ENCODE measurements at places on chromosomes 13 and 19.

DNA sequence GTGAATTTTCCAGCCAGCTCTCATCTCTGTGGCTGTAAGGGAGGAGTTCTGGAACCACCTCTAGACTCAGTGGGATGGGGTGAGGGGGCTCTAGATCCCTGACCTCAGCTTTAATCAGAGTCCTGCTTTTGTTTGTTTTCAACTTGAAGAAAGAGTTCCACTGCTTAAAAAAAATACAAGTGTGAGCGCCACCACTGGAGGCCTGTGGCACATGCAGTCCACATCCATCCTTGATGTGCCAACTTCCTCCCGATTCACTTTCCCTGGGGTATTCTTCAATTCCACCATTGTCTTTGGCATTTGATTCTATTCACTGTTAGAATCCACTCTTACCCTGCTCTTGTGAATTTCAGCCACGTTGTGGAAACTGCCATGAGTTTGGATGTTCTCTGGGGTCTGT is 62.4 kb upstream of the GJB6 start:
- no peak overlapping the region for H3K27ac ChIP-seq
- DNase-seq = no peak
- no peaks in the 10 kb centered on the region for H3K36me3 ChIP-seq
- H3K4me1 ChIP-seq = no peaks in the 10 kb centered on the region

GRCh38 chr13:47120282-47120681 is 223.4 kb upstream of the HTR2A start:
- H3K27ac ChIP-seq = no peak overlapping the region
- H3K4me3 ChIP-seq = no peak overlapping the region
- no peaks in the 10 kb centered on the region for H3K36me3 ChIP-seq
- H3K4me1 ChIP-seq = no peaks in the 10 kb centered on the region

DNA sequence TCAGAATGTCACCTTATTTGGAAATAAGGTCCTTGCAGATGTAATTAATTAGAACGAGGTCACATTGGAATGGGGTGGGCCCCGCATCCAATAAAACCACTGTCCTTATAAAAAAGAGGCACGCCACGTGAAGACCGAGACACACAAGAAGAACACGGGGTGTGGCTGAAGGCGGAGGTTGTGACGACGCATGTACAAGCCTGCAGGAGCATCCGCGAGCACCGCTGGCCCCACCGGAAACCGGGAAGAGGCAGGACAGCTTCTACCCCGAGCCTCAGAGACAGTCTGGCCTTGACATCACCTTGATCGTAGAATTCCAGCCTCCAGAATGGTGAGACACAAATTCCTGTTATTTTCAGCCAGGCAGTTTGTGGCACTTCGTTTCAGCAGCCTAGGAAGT is 177.9 kb downstream of the COL4A1 start:
- H3K27ac ChIP-seq = no peak overlapping the region
- DNase-seq = no peak
- no peak overlapping the region for H3K4me3 ChIP-seq
- H3K4me1 ChIP-seq = peaks cover 5% of the 10 kb centered on the region
- no peaks in the 10 kb centered on the region for H3K27me3 ChIP-seq
- H3K36me3 ChIP-seq = no peaks in the 10 kb centered on the region

DNA sequence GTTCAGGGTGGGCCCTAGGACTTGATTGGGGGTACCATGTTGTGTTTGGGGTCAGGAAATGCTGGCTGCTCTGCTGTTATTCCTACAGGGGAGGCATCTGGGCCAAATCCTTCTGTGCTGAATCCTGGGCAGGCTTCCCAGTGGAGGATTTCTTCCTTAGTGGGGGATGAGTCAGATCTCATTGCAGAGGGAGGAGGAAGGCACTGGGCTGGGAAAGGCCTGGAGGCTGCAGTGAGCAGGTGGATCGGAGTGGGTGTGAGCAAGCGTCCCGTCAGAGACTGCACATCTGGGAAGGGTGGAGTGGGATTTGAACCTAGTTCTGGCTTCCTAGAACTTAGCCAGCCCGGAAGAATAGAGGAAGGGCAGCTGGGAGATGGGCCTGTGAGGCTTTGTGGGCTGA is 11.5 kb downstream of the CCDC124 start:
- H3K27ac ChIP-seq = no peak overlapping the region
- H3K36me3 ChIP-seq = no peaks in the 10 kb centered on the region
- no peak for DNase-seq
- peaks cover 8% of the 10 kb centered on the region for H3K27me3 ChIP-seq
- H3K4me3 ChIP-seq = no peak overlapping the region
- peaks cover 13% of the 10 kb centered on the region for H3K4me1 ChIP-seq

GRCh38 chr19:3413796-3414327 is 47.5 kb downstream of the NFIC start:
- H3K4me3 ChIP-seq = no peak overlapping the region
- H3K4me1 ChIP-seq = peaks cover 19% of the 10 kb centered on the region
- H3K27ac ChIP-seq = peak overlapping the region; percentile 100
- H3K36me3 ChIP-seq = no peaks in the 10 kb centered on the region
- no peaks in the 10 kb centered on the region for H3K27me3 ChIP-seq

DNA sequence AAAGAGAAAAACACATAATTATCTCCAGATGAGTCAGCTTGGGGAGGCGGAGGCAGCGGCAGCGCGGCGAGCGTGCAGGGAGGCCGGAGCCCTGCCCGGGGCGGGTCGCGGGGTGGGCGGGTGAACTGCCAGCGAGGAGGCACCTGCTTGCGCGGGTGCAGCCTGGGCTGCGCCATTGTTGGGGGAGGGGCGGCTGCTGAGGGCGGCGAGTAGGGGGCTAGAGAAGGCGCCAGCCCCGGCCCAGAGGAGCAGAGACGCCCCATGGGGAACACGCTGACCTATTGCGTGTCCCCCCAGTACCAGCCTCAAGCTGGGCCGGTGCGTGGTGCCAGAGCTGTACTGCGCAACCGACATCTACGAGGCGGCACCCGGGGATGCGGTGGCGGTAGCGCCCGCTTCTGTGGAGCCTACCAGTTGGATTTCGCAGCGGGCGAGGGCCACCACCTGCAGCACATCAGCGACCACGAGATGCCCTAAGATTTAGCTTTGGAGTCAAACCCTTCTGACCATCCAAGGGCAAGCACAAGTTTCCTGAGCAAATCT is 16.7 kb downstream of the ZNF100 start:
- H3K27ac ChIP-seq = no peak overlapping the region
- no peaks in the 10 kb centered on the region for H3K27me3 ChIP-seq
- no peak for DNase-seq
- no peaks in the 10 kb centered on the region for H3K4me1 ChIP-seq

- DNase-seq = no peak
- no peaks in the 10 kb centered on the region for H3K4me1 ChIP-seq
- no peaks in the 10 kb centered on the region for H3K36me3 ChIP-seq
- H3K27me3 ChIP-seq = peaks cover 21% of the 10 kb centered on the region
- H3K4me3 ChIP-seq = no peak overlapping the region
Observed at GRCh38 chr13:111458739-111459138, 138.3 kb downstream of the TEX29 start.

DNA sequence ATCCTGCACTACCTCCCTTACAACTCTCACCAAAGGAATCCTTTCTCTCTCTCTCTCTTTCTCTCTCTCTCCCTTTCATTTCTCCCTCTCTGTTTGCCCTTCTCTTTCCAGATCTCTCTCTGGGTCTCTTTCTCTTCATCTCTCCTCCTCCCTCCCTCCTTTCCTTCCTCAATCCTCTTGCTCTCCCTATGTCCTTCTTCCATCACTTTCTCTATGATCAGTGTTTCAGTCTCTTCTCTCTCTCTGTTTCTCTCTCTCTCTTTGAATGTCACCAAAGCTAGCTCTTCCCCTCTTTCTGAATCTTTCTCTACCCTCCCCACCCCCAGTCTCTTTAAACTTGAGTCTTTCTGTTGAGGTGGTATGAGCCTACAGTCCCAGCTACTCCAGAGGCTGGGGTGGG is 19.8 kb upstream of the KLK4 start:
- H3K4me1 ChIP-seq = no peaks in the 10 kb centered on the region
- no peaks in the 10 kb centered on the region for H3K36me3 ChIP-seq
- H3K4me3 ChIP-seq = no peak overlapping the region
- no peak for DNase-seq
- H3K27me3 ChIP-seq = peaks cover 52% of the 10 kb centered on the region

- H3K27ac ChIP-seq = no peak overlapping the region
- no peaks in the 10 kb centered on the region for H3K4me1 ChIP-seq
- no peaks in the 10 kb centered on the region for H3K36me3 ChIP-seq
- no peak overlapping the region for H3K4me3 ChIP-seq
- no peaks in the 10 kb centered on the region for H3K27me3 ChIP-seq
Observed at GRCh38 chr13:70424928-70425327, 316.7 kb upstream of the KLHL1 start.

Measured in transverse colon (tissue), 4 donors.